Naive thymus-derived CD4-positive, alpha-beta T cell (primary cell): ENCODE measurements at places on chromosomes 12 and 14.
A peak's percentile ranks its signal among the peaks of the same experiment; 100 is the strongest.

DNA sequence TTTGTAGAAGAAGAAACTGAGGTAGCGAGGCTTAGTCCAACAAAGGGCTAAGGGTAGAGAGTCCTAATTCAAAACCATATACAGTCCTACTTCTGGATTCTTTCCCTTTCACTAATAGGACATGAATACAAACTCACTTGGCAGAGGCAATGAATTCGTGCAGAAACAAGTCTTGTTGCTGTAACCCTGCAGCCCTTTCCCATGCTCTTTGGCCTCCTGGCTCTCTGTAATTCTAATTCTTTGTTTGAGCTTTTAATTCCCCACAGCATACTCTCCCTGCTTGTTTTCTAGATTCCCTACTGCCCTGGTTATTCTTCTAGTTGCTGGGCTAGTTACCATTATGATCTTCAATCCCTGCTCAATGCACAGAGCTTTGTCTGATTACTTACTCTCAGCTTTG, 381.4 kb downstream of the ETNK1 start:
- no peak for DNase-seq

GRCh38 chr14:90319634-90320541, 11.9 kb downstream of the NRDE2 start:
- DNase-seq = no peak

GRCh38 chr14:51463461-51463860, 188.2 kb upstream of the FRMD6 start:
- DNase-seq = no peak

DNA sequence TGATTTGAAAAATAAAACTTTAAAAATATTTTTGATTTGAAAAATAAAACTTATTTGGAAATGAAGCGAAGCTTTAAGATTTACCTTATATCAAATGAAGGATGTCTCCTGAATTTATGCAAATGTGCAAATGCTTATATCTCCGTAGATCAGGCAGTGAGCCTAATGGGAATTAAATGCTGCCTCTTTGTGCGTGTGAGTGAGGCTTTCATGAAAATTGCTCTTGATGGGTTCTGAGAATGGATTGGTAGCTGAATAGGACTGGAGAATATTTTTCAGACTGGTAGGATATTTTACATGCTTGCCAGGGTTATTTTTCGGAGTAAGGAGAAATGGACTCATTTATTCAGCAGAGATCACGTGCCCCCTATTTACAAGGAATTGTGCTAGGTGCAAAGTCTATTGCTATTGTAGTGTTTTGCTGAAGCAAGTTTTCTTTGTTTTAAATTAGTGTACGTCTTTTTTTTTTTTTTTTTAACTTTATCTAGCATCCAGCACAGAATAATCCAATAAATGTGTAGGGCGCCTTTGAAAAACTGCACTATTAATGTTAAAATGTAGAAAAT, 2.4 kb downstream of the VRK1 start:
- DNase-seq = no peak

GRCh38 chr12:5000204-5000603, 43.5 kb upstream of the KCNA5 start:
- DNase-seq = no peak

- no peak for DNase-seq
Observed at GRCh38 chr12:75784591-75784990, 247.0 kb downstream of the PHLDA1 start.

DNA sequence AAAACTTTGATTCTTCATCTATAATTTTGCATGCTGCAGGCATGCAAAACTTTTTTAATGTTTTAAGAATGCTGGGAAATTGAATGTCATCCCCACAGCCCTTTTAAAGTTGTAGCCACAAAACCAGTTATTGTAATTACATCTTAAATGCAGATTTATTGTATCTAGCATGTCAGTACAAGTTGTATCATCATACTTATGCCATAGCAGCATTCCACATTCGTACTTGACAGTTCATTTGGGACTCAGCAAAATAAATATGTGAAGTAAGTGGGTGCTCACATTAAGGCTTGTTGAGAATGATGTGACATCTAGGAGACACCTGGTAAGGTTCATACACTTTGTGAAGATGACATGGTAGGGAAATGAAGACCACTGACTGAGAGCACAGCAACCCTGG, 44.0 kb upstream of the GZMB start:
- no peak for DNase-seq

GRCh38 chr14:64502887-64503433, 678 bp downstream of the ZBTB25 start:
- no peak for DNase-seq

GRCh38 chr14:54594537-54594936, 27.6 kb downstream of the SAMD4A start:
- no peak for DNase-seq

- peak; percentile 62 for DNase-seq
Observed at GRCh38 chr12:107369679-107370078, 276.3 kb upstream of the CRY1 start.

DNA sequence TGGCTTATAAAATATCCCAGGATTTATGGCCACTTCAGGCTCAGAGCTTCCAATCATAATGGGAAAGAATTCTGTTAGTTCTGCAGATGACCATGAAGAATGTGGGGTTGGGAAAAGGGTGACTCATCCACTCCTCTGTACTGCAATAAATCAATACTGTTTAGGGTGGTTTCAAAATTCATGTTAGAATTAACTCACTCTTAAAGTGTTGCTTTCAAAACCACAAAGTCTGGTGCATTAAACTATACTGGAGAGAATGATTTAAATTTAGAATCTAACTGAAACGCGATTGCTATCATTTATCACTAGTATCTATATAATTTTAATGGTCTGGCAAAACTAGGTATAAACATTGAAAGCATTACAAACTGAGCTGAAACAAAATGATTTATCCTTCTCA, 798 bp downstream of the CCDC198 start:
- no peak for DNase-seq

- DNase-seq = no peak
Observed at GRCh38 chr14:104817930-104818713, 17.2 kb downstream of the ZBTB42 start.

GRCh38 chr12:47939009-47939601, 24.3 kb upstream of the TMEM106C start:
- DNase-seq = no peak

DNA sequence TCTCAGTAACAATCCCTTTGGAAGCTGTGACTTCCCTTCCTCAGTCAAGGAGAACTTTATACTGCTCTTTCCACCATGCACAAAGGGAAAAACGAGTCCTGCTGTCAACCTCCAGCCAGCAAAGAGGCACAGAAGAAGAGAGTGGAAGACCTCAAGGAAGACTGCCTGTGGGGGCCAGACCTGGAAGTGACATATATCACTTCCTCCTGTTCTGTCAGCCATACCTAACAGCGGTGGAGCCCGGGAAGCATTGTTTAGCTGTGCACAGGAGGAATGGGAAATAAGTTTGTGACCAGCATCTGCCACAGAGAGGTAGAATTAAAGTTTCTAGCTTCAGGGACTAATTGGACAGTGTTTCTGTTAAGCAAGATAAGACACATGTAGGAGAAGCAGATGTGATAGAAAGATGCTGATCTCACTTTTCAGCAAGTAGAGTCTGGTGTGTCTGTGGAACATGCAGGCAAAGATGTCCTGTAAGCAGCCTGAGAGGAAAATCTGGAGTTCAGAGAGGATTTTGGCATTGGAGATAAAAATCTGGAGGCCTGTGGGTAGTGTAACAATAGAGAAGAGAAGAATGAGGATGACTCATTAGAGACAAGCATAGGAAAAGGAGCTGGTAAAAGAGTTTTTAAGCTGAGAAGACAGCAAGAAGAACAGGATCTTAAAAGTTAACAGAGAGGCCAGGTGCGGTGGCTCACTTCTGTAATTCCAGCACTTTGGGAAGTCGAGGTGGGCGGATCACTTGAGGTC, 141.6 kb upstream of the CPSF6 start:
- DNase-seq = no peak

- no peak for DNase-seq
Observed at GRCh38 chr12:1324910-1325309, 269.5 kb downstream of the FBXL14 start.

GRCh38 chr14:94677213-94677612, 65.0 kb downstream of the SERPINA3 start:
- no peak for DNase-seq

DNA sequence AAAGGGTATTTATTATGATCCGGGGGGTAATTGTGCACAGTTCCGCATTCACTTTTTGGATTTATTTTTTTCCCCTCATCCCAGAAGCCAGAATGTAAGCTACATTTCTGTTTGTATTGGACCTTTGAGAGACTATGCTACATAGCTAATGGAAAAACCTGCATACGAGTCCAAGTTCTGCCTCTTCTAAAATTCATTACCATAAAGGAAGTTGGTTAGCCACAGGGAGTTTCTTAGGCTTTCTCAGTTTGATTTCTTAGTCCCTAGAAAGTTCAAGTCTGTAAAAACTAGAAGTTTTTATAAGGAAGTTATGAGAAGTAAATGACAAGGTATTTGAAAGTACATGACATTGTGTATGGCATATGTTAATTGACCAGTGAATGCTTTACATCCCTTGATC, 138.7 kb downstream of the PDE3A start:
- DNase-seq = no peak
